ENCODE measurements at places on chromosomes 4 and X.

- peak; percentile 32 for DNase-seq
These were observed 73.5 kb upstream of the RAP2C start for GRCh38 chrX:132292793-132293192.

- no peak for DNase-seq
These were observed 141.6 kb downstream of the HS3ST1 start for GRCh38 chr4:11287055-11287454.

- DNase-seq: no peak
These were observed 112.6 kb upstream of the ZNF827 start for GRCh38 chr4:146051223-146051622.

DNA sequence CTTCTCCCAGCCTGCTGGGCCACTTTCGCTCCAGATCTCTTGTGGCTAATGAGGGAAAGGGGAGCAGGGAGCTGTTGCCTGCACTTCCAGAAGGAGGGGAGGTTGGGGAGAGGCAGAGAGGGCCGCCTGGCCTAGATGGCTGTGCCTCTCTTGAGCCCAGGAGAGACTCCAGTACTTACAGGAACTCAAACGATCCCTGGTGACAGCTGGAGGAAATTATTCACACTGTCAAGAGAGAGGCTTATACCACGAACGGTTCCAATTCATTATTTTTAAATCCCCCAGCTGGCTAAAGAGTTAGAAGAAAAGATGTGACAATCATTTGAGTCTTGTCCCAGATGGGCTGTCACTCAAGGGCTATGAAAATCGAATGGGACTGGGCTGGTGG is 96.1 kb downstream of the PHKA2 start:
- DNase-seq: peak; percentile 89

- no peak for DNase-seq
These were observed 19.8 kb downstream of the CENPVL3 start for GRCh38 chrX:51598899-51599298.

GRCh38 chr4:39526765-39527295 is 409 bp downstream of the UGDH start:
- DNase-seq: no peak

GRCh38 chrX:150456466-150456865 is 93.3 kb downstream of the MAMLD1 start:
- DNase-seq: no peak

DNA sequence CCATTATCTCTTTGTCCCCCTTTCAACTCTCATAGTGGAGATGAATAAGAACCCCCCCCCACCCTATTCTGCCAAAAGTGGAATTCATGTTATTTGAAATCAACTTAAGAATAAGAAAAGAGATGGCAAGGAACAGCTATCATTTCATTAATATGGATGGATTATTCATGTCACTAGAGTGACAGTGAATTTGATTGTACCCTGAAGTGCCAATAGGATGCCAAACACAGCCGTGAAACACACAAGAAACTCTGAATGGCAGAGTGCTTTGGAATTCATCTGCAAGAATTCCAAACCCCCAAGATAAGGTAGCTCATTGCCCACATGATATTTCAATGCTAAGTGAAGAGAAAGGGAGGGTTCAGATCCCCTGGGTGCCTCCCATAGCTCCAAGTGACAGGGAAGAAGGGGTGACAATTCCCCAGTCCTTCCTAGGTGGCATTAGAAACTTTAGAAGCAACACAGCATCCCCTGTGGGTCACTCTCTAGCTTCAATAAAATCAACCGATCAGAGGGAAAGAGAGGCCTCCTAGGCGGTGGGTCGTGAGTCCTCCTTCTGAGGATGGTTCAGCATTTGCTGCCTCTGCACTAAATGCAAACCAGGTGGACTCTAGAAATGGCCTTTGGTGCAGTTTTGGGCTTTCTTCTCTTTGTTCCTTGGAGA is 84.3 kb downstream of the MGST2 start:
- no peak for DNase-seq

DNA sequence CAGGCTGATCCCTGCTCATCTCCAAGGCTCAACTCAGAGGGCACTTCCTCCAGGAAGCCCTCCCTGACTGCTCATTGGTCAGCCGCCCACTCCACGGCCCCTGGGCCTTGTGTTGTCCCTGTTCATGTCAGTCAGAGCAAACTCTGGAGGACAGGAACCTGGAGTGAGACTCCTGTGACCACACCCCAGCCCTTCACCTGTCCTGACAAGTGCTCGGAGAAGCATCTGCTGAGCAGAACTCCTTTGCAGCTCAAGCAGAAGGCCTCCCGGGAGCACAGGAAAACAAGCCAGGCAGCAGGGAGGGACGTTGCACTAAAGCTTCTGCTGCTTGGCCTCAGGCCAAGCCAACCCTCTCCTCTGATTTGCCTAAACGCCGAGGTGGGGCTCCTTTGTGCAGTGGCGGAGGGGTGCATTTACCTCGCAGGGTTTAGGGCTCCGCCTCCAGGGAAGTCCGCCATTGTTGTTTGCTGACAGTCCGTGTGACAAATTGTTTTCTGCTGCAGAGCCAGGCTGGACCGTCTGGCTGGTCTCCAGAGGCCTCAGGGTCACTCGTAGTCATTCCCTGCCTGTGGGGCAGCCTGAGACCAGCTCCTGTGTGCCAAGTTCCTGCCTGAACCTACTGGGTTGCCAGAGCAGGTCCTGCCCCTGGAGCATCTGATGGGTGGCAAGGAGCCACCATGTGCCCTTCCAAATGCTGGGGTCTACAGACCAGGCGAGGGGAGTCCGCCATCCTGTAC is 61.8 kb downstream of the C4orf50 start:
- DNase-seq: peak; percentile 36

- DNase-seq: no peak
These were observed 321.1 kb downstream of the NKX6-1 start for GRCh38 chr4:84177831-84178542.

GRCh38 chr4:134139188-134139587 is 62.4 kb downstream of the PABPC4L start:
- DNase-seq: no peak

DNA sequence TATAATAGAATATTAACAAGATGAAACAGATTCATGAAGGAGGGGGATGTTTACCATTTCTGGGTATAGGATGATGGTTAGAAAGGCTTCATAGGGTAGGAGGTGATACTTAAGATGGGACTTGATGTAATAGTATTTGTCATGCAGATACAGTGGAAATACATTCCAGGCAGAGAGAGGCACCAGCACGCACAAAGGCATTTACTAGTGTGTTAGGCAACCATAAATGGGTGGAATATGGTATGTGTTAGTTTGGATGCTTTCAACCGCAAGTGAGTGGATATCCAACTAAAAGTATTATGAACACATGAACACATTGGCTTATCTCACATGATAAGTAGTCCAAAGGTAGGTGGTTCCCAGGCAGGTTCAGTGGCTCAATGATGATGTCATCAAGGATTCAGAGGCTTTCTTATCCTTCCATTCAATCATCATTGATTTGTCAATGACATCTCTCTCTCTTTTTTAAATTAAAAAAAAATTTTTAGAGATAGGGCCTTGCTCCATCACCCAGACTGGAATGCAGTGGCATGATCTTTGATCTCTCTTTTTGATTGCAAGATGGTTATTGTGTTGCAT is 12.7 kb upstream of the STARD8 start:
- DNase-seq: no peak

- no peak for DNase-seq
These were observed 2.4 kb upstream of the PKD2 start for GRCh38 chr4:88005076-88005475.

GRCh38 chr4:5730993-5731990 is 20.3 kb downstream of the EVC start:
- DNase-seq: no peak

DNA sequence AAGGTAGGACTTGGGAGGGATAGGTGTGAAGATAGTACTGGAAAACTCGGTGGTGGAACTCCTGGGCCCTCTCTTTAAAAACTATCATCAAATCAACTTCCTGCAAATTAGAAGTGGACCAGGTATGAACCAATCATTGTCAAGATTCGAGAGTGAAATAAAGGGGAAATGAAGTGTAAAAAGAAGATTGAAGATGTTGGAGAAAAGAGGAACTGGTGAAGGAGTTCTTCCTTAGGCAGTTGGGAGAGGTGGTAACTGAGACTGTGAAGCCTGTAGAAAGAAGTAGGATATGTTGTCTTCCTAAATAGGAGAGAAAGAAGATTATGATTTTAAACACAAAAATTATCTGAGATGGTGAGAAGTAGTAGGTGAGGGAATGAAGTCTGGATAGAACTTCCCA is 212.2 kb downstream of the PPP1R2C start:
- no peak for DNase-seq

- no peak for DNase-seq
These were observed 23.3 kb upstream of the ANTXR2 start for GRCh38 chr4:80096175-80096850.

DNA sequence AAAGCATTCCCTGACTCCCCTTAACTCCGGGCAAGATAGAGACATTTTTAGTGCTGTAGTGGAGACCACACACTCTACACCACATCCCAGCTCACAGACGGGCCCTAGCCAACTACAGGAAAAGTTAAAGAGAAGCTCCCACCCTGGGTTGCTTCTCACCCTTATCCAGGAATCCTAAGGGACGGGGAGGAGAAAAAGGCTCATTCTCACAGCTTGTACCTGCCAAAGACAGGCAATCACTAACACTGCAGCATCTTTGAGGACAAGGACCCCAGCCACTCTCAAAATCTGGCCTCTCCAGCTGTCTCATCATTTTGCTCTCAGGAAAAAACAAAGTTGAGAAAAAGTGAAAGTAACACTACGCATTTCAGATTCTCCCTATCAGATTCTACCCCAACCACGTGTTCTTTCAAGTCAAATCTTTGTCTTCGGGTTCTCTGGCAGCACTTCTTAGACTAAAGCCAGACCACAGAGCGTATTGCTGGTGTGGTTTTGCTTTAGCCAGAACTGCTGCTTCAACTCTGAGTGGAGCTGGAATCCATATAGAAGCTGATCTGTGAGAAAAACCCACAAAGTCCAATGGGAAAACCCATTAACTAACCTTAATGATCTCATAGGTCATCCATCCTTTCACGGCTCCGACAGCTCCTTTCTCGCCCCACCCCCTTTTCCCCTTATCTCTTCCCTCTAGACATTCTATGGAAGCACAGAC is 605.9 kb upstream of the DIPK2B start:
- DNase-seq: no peak

DNA sequence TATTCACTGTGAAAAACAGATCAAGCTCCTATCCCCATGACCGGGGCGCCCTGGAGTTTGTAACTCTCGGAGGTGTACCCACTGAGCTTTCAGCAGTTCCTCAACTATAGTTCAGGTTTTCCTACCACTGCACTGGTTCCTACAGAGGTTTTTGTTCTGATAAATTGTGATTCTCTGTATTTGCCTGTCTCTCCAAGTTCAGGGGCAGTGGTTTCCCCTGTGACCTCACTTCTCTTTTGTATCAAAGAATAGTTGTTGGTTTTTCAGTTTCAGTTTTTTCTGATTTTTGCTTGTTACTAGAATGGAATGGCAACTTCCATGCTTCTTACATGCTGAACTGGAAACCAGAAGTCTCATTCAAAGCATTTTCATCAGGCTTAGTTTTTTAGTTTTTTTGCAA is 56.8 kb upstream of the PLS3 start:
- DNase-seq: no peak

DNA sequence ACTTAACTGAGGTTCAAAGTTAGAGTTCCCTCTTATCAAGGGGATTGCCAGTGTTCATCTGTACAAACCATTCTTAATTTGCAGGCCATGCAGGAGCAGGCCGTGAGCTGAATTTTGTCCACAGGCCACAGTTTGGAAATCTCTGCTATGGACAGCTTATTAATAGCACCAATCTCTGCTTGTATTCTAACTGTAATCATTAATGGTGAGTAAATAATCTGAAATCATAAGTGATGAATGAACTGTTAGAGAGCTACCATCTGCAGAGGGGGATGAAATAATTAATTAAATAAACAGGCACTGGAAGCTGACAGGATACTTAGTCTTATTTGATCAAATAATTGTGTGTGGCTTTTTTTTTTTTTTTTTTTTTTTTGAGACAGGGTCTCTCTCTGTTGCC is 48.5 kb upstream of the PDLIM3 start:
- DNase-seq: no peak

- no peak for DNase-seq
These were observed 235.0 kb downstream of the PALLD start for GRCh38 chr4:168731706-168732414.

GRCh38 chr4:151538963-151539362 is 130.0 kb downstream of the FHIP1A start:
- no peak for DNase-seq

DNA sequence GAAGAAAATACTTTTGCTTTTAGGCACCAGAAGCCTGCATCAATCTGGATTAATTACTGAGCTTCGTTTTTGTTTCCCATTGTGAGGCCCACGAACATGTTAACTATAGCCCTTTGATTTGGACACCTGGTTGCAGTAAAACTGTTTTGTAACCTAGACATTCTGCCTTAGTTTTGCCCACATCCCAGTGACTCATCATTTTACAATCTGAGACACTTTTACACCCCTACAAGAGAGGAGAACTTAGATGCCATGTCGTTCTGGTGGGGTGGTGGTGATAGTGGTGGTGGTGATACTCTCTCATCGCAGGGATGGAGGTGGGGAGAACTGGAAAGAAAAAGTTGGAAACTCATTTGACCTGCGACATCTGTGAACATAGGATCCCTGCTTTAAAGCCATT is 1257.2 kb downstream of the ADGRL3 start:
- no peak for DNase-seq

DNA sequence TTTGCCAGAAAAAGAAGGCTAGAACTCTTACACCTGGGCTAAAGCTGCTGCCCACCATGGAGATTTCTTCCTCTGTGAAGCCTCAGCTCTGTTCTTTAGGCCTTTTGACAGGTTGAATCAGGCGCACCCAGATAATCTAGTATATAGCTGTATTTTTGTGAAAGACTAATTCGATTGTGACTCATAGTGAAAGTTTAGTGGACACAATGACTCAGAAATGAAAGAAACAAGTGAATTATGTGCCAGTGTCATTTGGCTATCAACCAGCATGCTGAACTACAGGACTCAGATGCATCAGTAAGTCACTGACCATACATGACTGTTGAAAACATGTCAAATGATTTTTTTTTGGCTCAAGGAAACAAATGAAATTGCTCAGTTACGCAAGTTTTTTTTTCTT is 425.4 kb downstream of the SLITRK2 start:
- DNase-seq: no peak

GRCh38 chr4:93751411-93751810 is 77.1 kb upstream of the ATOH1 start:
- DNase-seq: no peak

GRCh38 chr4:7189475-7190277 is 2.7 kb upstream of the SORCS2 start:
- no peak for DNase-seq

GRCh38 chr4:25182937-25183336 is 22.7 kb upstream of the SEPSECS start:
- no peak for DNase-seq

GRCh38 chr4:110636680-110637407 is 14.0 kb upstream of the PITX2 start:
- DNase-seq: peak; percentile 32

All from WERI-Rb-1 (cell line).